Daoy (cell line): ENCODE measurements at places on chromosomes 6 and 20.

GRCh38 chr6:22447249-22448196 is 121.8 kb upstream of the HDGFL1 start:
- DNase-seq: no peak

DNA sequence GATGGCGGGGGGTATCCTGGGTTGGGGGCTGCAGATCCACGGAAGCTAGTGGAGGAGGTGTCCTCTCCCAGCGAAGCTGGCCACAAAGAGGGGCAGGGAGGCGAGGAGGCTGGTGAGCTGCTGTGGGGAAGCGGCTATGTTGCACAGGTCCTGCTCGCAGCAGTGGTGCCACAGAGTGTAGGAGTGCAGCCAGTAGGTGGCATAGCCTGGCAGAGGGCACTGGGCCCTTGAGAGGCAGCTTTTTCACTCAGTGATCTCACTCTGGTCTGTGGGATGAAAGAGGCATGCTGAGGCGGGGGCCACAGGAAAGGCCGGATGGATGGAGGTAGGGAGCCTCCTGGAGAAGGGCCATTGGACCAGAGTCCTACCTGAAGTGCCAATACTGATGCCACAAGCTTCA is 2.9 kb upstream of the LY6G6D start:
- DNase-seq: no peak

DNA sequence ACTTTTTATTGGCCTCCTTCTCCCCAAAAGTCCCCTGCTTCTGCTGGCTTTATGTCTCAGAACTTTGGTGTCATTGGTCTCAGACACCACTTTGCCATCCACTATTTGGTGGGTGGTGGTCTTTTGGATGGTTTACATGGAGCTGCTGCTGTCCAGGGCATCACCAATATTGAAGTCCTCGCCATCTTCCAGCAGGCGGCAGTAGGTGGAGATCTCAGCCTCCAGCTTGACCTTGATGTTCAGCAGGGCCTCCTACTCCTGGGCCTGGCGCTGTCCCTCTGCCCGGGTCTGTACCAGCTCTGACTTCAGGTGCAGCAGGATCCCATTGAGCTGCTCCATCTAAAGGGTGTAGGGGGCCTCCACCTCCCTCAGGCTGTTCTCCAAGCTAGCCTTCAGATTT is 148.4 kb upstream of the FOXA2 start:
- no peak for DNase-seq

GRCh38 chr6:111979633-111980032 is 74.3 kb upstream of the CCN6 start:
- DNase-seq: no peak

DNA sequence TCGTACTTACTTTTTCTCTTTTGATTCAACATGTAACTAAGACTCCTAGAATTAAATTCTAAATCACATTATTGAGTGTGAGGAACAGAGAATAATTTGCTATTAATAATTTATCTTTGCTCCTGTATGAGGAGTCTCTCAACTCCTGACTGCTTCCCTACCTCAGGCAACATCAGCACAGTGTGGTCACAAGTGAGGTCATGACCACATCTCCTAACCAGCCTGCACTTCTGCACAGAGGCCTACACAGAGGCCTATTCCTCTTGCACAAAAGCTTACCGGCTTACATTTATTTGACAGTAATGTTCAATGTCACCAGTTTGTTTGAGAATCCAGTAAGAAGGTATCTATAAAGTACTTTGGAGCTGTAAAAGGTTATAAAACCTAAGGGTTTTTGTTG is 637.4 kb upstream of the MARCKS start:
- peak; percentile 4 for DNase-seq

DNA sequence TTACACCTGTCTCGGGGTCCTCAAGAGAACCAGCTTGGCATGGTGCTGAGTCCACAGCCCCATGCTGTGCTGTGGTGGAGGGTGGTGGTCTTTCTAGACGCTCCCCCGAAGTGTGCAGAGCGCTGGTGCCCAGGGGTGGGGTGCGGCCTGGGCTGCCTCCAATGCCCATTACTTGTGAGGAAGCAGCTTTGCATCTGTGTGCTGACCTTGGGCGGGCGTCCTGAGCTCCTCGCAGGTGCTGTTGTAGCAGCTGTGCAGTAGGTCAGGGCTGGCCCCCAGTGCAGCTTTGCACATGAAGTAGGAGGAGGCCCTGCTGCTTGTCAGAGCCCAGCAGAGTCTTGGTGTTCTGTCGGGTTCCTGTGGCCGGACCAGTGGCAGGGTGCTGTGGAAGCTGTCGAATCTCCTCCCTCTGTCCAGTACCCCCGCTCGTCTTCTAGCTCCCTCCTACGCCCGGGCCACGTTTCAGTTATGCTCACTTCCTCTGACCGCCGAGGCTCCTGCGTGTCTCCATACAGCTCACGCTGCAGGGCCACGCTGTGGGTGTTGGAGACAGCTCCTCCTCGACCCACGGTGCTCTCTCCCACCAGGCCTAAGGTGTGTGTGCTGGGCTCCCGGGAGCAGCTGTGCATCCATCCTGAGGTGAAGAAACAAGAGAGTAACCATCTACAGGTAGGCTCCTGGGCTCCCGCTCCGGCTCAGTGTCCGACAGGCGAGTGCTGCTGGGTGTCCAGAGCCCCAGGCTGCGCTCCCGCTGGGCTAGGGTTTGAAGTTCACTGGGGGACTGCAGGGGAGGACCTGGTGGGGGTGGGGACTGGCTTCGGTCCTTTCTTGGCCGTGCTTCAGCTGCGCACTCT is 4.1 kb downstream of the RTEL1 start:
- no peak for DNase-seq

- no peak for DNase-seq
Measured at GRCh38 chr6:156889986-156890385, 112.8 kb downstream of the ARID1B start.

DNA sequence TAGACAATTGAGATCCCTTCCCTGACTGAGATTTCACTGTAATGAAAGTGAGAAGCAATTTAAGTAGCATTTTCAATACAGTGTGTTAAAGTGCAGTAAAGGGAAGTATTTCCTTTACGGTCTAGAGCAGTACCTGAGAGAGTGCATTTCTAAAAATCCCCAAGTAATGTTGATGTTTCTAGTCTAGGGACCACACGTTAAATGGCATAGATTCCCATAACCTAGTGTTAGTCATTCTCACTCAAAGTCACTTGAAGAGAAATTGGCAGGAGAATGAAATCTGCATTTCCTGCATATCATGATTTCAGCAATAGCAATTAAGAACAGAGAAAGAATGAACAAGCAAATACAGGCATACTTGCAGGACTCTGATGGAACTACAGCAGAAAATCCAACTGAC is 67.9 kb downstream of the CGA start:
- no peak for DNase-seq

- DNase-seq: no peak
Measured at GRCh38 chr6:16898640-16899396, 137.6 kb upstream of the ATXN1 start.

- DNase-seq: no peak
Measured at GRCh38 chr6:28980137-28980851, 24.8 kb downstream of the ZNF311 start.

GRCh38 chr6:131549811-131550210 is 23.2 kb upstream of the ARG1 start:
- no peak for DNase-seq

DNA sequence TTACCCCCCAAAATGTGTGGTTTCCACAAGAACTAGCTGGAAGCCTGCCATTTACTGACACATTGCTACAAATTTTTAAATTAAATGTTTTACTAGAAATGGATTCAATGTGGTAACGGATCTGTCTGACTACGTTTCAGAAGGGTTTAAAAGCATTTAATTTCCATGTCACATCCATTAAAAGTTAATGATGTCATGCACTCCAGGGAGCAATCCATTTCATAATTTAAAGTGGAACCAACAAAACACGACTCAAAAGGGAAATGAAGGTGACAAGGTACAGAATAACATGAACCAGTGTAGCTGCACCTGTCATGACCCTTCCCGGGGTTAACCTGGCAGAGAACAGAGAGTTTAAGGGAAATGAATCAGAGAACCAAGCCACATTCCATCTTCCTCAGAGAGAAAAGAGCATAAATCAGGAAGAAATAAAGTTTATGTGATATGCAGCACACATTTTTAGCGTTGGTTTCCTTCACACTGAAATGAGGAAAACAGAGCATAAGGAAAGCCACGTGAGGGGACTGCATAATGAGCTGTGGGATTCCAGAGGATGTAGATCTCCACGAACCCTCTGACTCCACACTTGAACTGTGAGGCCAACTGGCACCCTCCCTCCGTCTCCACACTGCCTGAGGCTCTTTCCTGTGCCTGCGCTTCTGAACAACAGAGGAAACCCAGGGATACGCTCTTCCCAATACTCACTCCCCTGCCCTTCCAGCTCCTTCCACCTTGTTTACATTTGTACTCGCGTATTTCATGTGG is 170.3 kb upstream of the AHI1 start:
- DNase-seq: peak; percentile 64

DNA sequence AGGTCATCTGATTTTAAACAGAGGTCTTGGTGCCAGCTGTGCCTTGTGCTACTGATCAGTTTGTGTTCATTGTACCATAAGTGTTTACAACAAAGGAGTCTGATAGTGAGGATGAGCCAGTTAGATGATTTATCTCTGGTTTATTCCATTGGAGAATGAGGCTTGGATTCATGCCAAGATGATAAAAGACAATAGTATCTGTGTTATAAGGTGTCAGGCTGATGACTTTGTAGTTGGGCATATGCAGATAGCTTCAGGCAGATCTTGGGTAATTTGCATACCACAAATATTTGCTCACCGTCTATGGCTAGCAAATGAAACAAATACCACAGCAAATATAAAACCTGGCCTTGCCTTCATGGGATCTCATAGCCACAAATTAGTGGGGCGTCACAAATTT is 43.3 kb upstream of the PHACTR2 start:
- no peak for DNase-seq

DNA sequence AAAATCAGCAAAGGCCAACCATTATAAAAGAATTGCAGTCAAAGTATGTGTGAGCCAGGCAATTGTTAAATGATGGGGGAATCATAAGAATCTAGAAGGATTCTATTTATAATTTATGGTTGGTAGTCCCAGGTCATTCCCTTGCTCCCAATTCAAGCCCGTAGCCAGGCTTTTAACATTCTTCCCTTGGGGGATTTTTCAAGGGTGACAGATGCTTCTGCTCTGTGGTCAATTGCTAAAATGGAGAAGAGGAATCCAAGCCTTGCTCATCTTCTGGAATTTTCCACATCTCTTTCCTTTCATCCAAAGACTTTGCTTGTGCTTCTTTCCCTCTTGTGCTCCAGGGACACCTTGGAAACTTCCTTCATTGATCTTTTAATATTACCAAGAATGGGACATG is 18.0 kb upstream of the BCAS1 start:
- no peak for DNase-seq

DNA sequence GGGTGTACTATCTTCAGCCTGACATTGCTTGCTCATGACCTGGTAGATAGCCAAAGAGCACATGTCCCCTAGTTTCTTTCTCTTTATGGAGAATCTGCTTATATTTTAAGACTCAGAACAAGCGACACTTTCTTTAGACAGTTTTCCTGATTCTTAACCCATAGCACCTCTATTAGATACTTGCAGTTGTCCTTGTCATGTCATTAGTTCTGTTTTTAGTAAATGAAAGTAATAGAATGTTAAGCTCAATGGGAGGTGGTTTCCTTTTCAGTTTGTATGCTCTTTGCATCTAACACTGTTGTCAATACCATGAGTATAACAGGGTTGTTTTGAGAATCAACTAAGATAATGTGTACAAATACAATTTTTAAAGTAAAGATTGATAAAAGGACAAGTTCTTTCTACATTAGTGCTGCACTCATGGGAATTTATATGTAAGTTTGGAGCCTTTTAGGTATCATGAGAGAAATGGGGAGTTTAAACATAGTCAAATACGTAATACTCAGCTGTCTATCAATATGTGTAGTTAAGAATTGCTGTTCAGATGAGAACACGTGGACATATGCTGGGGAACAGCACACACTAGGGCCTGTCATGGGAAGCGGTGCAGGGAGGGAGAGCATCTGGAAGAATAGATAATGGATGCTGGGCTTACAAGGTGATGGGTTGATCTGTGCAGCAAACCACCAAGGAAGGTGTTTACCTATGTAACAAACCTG is 124.3 kb downstream of the GRM1 start:
- no peak for DNase-seq

DNA sequence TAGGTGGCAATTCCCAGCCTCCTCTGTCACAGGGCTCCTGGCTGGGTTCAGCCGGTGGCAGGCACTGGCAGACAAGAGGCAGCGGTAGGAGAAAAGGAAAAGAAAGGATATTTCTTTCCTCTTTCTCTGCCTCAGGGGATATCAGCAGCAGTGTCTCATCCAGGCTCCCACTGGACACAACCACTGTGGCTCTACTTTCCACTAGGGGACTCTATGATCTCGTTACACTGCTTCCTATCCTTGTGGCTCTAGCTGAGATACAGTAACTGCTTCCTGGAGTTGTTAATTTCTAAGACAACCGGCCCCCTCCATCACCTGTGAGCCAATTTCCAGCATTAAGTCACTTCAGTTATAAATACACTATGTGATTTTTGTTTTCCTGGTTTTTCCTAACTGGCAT is 102.0 kb upstream of the LRFN2 start:
- no peak for DNase-seq
